ENCODE measurements at places on chromosomes 7 and 10. TPM values are rescaled to one million over a fixed set of nuclear protein-coding genes. Genes with fewer than 3 reads are reported as not detected.

Gene DRGX
- not detected for total RNA-seq

Gene SPDYE5
- not detected for total RNA-seq

Gene SLC13A1
- total RNA-seq, result not detected

DNA sequence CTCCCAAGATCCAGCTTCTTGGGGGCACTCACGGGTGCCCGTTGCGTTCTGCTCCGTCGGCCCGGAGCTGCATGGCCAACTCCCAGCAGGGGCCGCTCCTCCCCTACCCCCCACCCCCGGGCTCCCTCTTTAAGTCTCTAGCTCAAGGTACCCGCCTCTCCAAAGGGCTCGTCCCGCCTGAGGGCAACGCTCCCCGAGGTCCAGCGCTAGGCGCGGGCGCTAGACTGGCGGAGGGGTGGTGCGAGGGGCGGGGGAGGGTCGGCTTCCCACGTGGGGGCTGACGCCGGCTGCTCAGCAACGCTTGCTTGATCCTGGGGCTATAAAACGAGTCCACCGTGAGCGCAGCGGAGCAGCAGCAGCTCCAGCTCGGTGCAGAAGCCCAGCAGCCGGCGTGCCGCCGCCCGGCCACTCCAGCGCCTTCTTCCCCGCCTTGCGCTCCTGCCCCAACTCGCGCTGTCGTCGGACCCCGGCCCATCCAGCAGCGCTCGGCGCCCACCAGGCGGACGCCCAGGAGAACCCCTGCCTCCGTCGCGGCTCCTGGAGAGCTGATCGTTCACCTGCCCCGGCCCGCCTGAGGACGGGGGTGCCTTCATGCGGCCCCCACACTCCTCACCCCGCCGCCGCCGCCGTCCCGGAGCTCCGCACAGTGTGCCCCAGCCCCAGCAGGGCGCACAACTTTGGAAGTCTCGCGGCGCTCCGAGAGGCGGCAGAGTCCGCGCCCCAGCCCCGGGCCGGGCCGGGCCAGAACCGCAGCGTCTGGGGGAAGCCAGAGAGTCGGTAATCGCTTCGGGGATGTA, at the start of gene ADRA2A:
Gene ADRA2A (plus strand): TSS at position 348 of the 797 bp plus-strand sequence. CDS start 968 bp downstream, outside the sequence.
- no peak for DNase-seq

GRCh38 chr7:95493247-95493646, 7.5 kb downstream of the ASB4 start:
- no peak for DNase-seq
